ENCODE measurements at places on chromosomes 12 and 14.
A peak's percentile ranks its signal among the peaks of the same experiment; 100 is the strongest.

- no peak for DNase-seq
Observed at GRCh38 chr12:43407816-43408645, 144.0 kb downstream of the ADAMTS20 start.

DNA sequence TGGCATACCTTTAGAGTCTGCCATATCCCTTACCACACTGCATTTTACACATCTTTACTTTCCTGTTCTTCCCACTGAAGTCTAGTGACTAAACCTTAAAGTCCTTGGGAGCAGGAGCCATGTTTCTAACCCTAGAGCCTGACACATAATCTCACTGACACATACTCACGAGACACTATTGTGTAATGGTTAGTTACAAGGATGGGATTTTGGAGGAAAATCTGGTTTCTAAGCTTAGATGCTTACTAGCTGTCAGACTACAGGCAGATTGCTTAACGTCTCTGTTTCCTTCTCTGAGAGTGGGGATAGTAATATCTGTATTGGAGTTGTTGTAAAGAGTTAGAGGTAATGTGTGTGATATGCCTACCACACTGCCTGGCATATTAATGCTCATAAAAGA lies 6.2 kb upstream of the DYRK4 start:
- DNase-seq = no peak

GRCh38 chr12:99200711-99201384 lies 446.7 kb upstream of the GARIN6 start:
- no peak for DNase-seq

- peak; percentile 28 for DNase-seq
Observed at GRCh38 chr14:55802986-55803872, 223.2 kb downstream of the KTN1 start.

- peak; percentile 92 for DNase-seq
Observed at GRCh38 chr12:78725951-78726580, 138.5 kb upstream of the SYT1 start.

DNA sequence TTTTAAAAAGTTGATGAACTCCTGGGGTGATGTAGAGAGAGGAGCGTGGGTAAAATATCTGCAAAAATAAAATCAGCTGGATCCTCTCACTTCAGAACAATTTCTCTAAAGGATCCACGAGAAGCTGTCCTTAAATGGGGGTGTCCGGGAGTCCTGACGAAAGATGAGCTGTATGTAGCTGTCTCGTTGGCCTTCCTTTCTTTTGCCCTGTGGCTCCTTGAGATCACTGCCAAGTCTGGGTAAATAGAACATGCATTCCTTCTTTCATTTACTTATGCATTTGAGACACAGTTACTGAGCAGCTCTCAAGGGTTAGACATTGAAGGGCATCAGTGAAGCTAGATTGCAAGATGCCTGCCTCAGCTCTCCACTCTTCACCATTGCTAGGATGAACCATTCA lies 35.2 kb upstream of the TXNRD1 start:
- no peak for DNase-seq

- no peak for DNase-seq
Observed at GRCh38 chr14:35284506-35284905, 7.7 kb upstream of the PSMA6 start.

DNA sequence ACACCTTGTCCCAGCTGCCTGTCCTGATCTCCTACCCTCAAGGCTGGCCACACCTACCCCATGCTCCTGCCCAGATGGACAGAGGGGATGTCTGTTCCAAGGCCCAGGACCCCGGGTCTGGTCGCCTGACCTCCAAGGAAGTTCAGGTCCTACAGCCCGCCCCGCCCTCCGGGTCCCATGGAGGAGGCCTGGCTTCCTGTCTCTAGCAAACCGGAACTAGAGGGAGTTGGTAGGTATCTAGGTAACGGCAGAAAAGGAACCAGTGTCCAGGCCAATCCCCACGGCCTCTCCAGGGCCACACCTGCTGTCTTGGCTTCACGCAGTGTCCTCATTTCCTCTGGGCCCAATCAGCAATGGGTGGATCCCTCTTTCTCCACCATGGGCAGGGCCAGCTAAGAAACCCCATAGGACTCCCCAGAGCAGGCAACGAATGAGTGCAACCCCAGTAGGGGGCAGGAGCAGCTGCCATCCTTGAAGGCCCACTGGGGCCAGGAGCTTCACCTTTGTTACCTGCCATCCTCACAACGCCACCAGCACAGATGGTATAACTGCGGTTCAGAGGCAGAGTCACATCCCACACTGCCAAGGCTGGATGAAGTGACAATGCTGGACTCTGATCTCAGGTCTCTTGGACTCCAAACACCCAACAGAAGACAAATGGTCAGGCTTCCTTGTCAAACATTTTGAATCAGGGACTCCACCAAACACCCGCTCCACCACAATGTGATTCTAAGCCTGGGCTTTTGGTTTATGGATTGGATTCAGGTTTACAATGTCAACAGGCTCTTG lies 25.1 kb upstream of the RPLP0 start:
- peak; percentile 95 for DNase-seq

DNA sequence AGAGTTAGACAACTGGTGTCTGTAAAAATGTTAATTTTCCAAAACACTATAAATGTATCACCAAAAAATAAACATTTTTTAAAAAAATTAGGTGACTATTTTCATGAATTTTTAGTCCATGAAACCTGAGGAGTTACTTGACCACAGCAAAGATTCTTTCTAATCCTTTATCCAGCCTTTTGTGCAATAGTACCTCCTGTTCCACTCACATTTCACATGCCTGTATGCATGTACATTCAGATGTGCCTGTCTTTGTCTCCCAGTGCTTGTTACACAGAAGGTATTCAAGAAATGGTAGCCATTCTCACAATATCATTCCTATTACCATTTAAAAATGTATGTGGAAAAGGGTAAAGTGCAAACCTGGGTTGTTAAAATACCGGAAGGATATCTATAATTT lies 857.0 kb downstream of the DIO2 start:
- DNase-seq = no peak

DNA sequence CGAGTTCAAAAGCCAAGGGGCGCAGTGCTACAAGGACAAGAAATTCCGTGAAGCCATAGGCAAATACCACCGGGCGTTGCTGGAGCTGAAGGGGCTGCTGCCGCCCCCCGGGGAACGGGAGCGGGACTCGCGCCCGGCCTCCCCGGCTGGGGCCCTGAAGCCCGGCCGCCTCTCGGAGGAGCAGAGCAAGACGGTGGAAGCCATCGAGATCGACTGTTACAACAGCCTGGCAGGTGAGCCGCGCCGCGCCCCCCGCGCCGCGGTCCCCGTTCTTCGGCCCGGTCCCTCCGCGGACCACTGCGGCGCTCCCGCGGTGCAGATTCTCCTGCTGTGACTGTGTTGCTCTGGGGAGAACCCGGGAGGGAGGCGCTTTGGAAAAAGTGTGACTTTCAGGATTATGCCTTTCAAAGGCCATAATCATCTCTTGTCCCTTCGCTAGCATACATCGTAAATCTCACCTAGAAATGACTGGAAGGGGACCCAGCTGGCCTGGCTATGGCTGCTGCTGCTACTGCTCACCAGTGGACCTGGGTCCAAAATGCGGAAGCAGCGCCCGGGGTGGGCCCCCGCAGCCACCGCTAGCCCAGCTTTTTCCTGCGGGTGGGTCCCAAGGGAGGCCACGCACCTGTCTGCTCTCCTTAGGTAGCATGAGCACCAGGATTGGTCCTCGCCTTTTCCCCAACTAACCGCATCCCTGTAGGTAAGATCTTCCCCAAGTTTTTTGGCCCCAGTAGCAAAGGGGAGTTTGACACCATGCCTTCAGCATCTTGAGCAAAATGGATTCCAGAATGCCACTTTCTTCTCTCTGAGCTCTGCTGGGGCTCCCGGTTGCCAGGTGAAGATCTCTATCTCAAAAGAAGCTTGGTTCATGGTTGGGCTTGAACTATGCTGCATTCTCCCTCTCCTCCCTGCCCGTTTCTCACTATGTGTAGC lies 853 bp downstream of the TTC9 start:
- peak; percentile 33 for DNase-seq

Measured in NCI-H146 (cell line).